ENCODE measurements at places on chromosomes 13 and 19. TPM values are rescaled to one million over a fixed set of nuclear protein-coding genes. Genes with fewer than 3 reads are reported as not detected.

GRCh38 chr13:25948910-25949309 is 102.9 kb downstream of the SHISA2 start:
- H3K27ac ChIP-seq = no peak overlapping the region
- H3K4me1 ChIP-seq = no peaks in the 10 kb centered on the region
- H3K27me3 ChIP-seq = no peaks in the 10 kb centered on the region
- no peaks in the 10 kb centered on the region for H3K36me3 ChIP-seq
- H3K4me3 ChIP-seq = no peak overlapping the region
- no peak for DNase-seq

- no peak for DNase-seq
- H3K36me3 ChIP-seq = no peaks in the 10 kb centered on the region
- peaks cover 20% of the 10 kb centered on the region for H3K27me3 ChIP-seq
- peaks cover 3% of the 10 kb centered on the region for H3K4me1 ChIP-seq
- no peak overlapping the region for H3K4me3 ChIP-seq
These were observed 1.1 kb upstream of the SHC2 start for GRCh38 chr19:461721-462551.

The PCDH17 gene
- total RNA-seq = not detected

DNA sequence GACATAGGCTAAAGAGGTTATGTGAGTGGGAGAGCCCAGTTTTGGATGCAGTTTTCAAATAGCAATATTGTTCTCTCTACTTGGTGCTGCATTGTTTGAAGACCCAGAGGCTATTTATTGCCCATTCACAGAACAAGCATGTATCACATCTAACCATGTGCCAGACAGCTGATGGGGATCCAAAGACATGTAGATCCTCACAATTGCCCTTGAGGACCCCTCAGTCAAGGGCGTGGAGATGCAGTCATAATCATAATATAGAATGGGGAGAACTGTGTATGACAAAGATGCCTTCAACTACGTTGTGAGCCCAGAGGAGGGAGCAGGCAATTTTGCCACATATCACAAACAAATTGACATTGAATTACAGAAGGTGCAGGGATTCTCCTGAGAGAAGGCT is 70.5 kb downstream of the NHLRC3 start:
- no peak overlapping the region for H3K27ac ChIP-seq
- DNase-seq = no peak
- H3K4me1 ChIP-seq = no peaks in the 10 kb centered on the region
- H3K4me3 ChIP-seq = no peak overlapping the region

DNA sequence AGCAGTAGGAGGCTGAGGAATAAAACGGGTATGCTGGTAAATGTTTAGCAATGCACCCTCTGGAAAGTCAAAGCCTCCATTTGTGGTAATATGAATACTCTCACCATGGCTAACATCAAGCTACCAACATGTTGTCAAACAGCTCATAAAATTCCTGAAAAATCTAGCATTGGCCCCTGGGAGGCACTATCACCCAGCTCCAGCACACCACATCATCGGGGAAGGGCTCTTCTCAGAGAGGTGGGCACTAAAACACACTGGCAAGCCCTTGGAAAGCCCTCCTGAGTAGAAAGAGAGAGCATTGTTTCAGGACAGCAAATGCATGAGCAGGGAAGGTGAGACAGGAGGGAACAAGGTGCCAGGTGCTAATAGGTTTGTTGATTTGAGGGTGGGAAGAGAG is 53.9 kb upstream of the FLT1 start:
- no peaks in the 10 kb centered on the region for H3K36me3 ChIP-seq
- H3K4me1 ChIP-seq = peaks cover 2% of the 10 kb centered on the region
- H3K27ac ChIP-seq = no peak overlapping the region
- H3K27me3 ChIP-seq = no peaks in the 10 kb centered on the region
- H3K4me3 ChIP-seq = no peak overlapping the region

The PEX11G gene
- 0.72 TPM for total RNA-seq

- H3K27ac ChIP-seq = no peak overlapping the region
- H3K4me1 ChIP-seq = peaks cover 2% of the 10 kb centered on the region
- no peaks in the 10 kb centered on the region for H3K36me3 ChIP-seq
- peaks cover 74% of the 10 kb centered on the region for H3K27me3 ChIP-seq
These were observed 2.3 kb downstream of the COMP start for GRCh38 chr19:18788529-18789421.

DNA sequence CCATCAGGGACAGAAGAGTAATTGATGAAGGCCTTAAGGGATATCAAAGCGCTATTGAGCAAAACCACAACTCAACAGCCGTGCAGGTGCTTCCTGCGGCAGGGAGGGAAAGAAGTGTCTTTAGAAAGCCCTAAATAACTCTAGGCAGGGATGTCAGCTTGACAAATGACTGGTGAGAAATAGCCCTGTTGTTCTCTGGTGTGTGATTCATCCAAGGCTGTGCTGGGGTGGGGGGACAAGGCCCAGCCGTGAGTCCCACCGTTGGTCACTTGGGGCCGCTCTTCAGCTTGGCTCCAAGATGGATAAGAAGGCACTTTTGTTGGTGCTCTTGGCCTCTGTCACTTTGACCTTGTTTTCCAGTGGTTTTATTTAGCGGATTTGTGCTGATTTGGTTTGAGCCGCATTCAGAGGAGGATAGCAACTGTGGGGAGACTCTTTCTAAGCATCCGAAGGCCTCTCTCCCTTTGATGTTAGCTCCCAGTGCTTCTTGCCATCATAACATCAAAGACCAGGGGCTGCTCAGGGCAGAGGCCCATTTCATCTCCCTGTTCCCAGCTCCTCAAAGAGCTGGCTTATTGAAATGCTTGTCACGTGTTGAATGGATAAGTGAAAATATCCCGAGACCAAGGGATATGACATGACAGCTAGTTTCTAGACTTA is 130.3 kb upstream of the SERP2 start:
- H3K27me3 ChIP-seq = no peaks in the 10 kb centered on the region
- H3K27ac ChIP-seq = no peak overlapping the region
- no peak overlapping the region for H3K4me3 ChIP-seq
- peak; percentile 74 for DNase-seq
- no peaks in the 10 kb centered on the region for H3K36me3 ChIP-seq

DNA sequence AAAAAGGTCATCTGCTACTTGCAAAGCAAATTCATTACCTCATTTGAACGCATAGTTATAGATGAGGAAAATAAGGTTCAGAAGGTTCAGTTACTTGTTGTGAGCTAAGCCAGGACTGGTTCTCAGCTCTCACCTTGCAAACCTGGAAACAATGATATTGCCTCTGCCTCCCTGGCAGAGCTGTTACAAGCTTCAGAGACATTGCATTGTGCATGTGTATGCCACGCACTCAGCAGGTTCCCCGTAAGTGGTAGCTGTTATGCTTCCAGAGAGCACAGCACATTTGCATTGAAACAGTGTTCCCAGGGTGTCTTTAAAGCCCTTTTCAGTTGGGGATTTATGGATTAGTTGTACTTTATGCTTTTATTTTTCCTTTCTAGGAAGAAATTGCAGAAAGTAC is 80.6 kb downstream of the DGKH start:
- no peaks in the 10 kb centered on the region for H3K27me3 ChIP-seq
- H3K27ac ChIP-seq = no peak overlapping the region
- H3K36me3 ChIP-seq = peaks cover 6% of the 10 kb centered on the region
- no peak for DNase-seq
- H3K4me1 ChIP-seq = peaks cover 4% of the 10 kb centered on the region

GRCh38 chr19:750640-751423 is at the start of gene MISP:
Gene MISP (plus strand): TSS chr19:751112. CDS start chr19:756947, 5,835 bp downstream.
- H3K27ac ChIP-seq = peak within 1 kb of the TSS; percentile 60
- H3K36me3 ChIP-seq = peaks cover 6% of the 10 kb centered on the region
- no peaks in the 10 kb centered on the region for H3K27me3 ChIP-seq
- no peak within 1 kb of the TSS for H3K4me3 ChIP-seq
- H3K4me1 ChIP-seq = peaks cover 15% of the 10 kb centered on the region

The TPTE2 gene
- not detected for total RNA-seq

The CYP2A7 gene
- total RNA-seq = not detected

The LGALS14 gene
- not detected for total RNA-seq

The P2RY11 gene
- 0.54 TPM for total RNA-seq

- H3K27me3 ChIP-seq = no peaks in the 10 kb centered on the region
- peak overlapping the region; percentile 70 for H3K4me3 ChIP-seq
- peak overlapping the region; percentile 80 for H3K27ac ChIP-seq
- DNase-seq = peak; percentile 53
These were observed 889 bp downstream of the GTF2F2 start for GRCh38 chr13:45120967-45121831.

The ZNF324 gene
- total RNA-seq = 6.9 TPM

The DNAAF3 gene
- total RNA-seq = not detected

- H3K27me3 ChIP-seq = no peaks in the 10 kb centered on the region
- no peak overlapping the region for H3K27ac ChIP-seq
- no peaks in the 10 kb centered on the region for H3K4me1 ChIP-seq
These were observed 25.1 kb downstream of the VSTM2B start for GRCh38 chr19:29550896-29551295.

GRCh38 chr19:56953470-56953869 is 112.9 kb upstream of the PEG3 start:
- no peak overlapping the region for H3K27ac ChIP-seq
- H3K4me1 ChIP-seq = no peaks in the 10 kb centered on the region
- no peak overlapping the region for H3K4me3 ChIP-seq
- no peaks in the 10 kb centered on the region for H3K27me3 ChIP-seq
- H3K36me3 ChIP-seq = no peaks in the 10 kb centered on the region

- peaks cover 4% of the 10 kb centered on the region for H3K4me1 ChIP-seq
- H3K4me3 ChIP-seq = peak within 1 kb of the TSS; percentile 81
- no peaks in the 10 kb centered on the region for H3K27me3 ChIP-seq
- peak; percentile 96 for DNase-seq
- H3K27ac ChIP-seq = peak within 1 kb of the TSS; percentile 71
These were observed at the start of gene ZNF772 for GRCh38 chr19:57477191-57478008. Gene ZNF772 (minus strand): TSS chr19:57477566. CDS start chr19:57477309, 257 bp downstream.

The ZNF844 gene
- 12.0 TPM for total RNA-seq

The AMH gene
- not detected for total RNA-seq

The C19orf33 gene
- 1.4 TPM for total RNA-seq

DNA sequence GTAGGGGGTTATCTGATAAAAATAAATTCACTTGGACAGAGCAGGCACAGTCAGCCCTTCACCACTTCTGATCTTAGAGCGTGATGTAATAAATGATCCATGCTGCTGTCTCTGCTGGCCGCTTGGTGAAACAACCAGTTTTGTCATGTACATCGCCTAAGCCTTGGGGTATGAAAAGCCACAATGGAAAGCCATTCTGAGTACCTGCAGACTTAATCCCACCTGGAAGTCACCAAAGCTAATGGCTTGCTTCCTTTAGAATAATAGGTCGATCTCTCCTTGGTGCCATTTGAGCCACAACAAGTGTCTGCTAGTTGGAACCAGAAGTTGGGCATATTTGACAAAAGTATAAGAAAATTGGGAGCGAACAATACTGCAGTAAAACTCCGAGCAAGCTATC is 1649.7 kb upstream of the SPRY2 start:
- no peaks in the 10 kb centered on the region for H3K27me3 ChIP-seq
- no peak overlapping the region for H3K27ac ChIP-seq
- no peaks in the 10 kb centered on the region for H3K4me1 ChIP-seq
- DNase-seq = no peak
- no peaks in the 10 kb centered on the region for H3K36me3 ChIP-seq
- H3K4me3 ChIP-seq = no peak overlapping the region

DNA sequence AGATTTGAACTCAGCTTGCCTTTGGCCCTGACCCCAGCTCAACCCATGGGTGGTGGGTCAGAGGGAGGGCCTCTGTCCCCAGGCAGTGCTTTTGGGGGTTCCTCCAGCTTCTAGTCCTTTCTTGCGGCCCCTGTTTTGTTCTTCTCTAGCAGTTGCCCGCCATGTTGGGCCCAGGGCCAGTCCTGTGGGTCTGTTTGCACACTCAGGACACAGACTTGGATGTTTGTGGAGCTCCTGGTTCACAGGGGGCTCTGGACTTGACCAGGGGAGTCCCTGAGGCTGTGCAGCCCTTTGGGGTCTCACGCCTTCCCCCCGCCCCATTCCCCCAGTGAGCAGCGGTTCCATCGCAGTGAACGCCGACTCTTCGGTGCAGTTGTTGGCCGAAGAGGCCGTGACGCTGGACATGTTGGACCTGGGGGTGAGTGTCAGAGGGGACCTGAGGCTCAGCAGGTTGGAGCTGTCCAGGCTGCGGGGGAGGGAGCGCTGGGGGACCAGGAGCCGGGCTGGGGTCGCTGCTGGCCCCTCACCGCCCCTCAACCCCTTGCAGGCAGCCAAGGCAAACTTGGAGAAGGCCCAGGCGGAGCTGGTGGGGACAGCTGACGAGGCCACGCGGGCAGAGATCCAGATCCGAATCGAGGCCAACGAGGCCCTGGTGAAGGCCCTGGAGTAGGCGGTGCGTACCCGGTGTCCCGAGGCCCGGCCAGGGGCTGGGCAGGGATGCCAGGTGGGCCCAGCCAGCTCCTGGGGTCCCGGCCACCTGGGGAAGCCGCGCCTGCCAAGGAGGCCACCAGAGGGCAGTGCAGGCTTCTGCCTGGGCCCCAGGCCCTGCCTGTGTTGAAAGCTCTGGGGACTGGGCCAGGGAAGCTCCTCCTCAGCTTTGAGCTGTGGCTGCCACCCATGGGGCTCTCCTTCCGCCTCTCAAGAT is 2.5 kb downstream of the ATP5F1D start:
- peaks cover 26% of the 10 kb centered on the region for H3K4me1 ChIP-seq
- peak overlapping the region; percentile 63 for H3K27ac ChIP-seq
- no peak overlapping the region for H3K4me3 ChIP-seq
- no peaks in the 10 kb centered on the region for H3K36me3 ChIP-seq
- peak; percentile 77 for DNase-seq

The IGFL2 gene
- total RNA-seq = not detected

DNA sequence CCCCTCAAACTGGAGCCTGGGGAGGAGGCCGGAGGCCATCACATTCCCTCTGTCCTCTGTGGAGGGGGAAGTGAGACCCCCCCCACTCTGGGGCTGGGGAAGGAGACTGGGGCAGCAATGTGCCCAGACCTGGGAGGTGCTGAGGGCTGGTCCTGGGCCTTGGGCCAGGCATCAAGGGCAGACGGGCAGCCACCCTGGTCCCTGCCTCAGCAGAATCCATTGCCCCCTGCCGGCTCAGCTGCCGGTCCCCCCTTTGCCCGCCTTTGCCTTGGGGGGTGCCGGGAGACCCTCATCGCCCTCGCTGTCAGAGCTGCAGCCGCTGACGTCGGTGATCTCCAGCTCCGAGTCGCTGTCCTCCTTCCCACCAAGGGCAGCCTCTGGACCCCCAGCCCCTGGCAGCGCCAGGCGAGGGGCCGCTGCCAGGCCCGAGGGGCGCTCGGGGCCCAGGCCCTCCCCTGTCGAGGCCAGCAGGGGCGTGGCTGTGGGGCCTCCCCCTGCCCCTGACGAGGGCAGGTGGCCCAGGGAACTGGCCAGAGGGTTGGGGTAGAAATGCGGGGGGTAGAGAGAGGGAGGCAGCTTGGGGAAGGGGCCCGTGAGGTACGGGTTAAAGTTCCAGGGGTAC is 20.1 kb downstream of the ERFL start:
- DNase-seq = no peak
- H3K27me3 ChIP-seq = peaks cover 25% of the 10 kb centered on the region
- H3K36me3 ChIP-seq = peaks cover 39% of the 10 kb centered on the region

The ACER1 gene
- total RNA-seq = not detected

DNA sequence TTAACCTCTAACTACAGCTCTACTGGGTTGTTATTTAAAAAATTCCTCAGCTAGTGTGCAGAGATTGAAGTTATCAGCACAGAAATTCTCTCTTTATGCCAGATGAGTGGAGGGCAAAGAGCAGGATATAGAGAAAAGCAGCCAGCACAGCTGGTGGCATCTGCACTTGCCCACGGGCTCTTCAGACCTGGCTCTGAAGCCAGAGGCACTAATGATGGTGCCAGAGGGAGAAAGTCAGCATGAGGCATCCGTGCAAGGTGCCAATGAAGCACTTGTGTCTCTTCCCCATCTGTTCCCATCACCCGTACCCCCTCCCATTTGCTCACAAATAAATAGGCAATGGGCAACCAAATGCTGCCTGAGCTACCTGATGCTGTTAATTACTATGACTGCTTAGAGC is 138.9 kb downstream of the OLFM4 start:
- H3K4me1 ChIP-seq = no peaks in the 10 kb centered on the region
- no peaks in the 10 kb centered on the region for H3K27me3 ChIP-seq
- DNase-seq = no peak
- H3K36me3 ChIP-seq = no peaks in the 10 kb centered on the region
- no peak overlapping the region for H3K27ac ChIP-seq

The HIPK4 gene
- 0.28 TPM for total RNA-seq

Measured in IMR-90 (cell line).